Ovary (tissue), 10 donors: ENCODE measurements at places on chromosomes 3 and 15. TPM values are rescaled to one million over a fixed set of nuclear protein-coding genes. Genes with fewer than 3 reads are reported as not detected.

SIDT1 gene
- 1.1 TPM for total RNA-seq

DNA sequence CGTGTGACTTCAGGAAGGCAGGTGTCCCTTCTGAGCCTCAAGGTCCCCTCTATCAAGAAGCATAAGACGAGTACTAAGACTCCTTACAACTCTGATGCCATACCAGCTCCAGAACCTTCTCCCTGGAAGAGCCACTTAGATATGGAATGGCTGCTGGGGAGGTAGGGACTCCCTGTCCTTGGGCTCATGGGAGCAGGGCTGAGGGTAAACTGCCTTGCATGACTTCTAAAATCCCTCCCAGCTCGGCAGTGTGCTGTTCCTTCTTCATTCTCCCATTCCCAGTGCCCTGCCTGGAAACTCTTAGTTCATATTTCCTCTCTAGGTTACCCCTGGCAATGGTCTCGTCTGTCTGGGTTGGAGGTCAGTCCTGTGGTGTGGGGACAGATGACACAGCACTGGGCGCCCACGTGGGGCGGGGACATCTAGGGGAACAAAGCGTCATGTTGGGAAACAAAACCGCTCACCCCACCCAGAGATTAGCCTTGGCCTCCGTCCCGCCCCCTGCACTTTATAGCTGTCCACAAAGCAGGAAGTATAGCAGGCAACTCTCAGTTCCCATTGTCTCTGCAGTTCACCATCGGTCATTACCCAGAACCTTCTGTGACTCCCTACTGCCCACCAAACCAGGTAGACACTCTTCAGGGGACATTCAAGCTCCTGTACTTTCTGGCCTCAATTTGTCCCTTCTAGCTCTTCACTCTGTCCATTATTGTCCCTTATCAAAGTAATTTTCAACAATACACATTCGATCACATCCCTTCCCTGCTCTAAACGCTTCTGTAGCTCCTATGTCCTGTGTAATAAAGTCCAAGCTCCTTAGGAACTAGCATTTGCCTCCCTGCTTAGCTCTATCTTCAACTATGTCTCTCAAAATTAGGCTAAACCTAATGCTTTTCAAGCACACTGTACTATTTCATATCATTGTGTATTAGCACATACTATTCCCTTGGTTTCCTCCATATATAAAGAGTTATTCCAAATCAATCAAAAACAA, 73.8 kb downstream of the IQSEC1 start:
- no peaks in the 10 kb centered on the region for H3K4me1 ChIP-seq
- H3K4me3 ChIP-seq, result no peak overlapping the region
- H3K27me3 ChIP-seq, result no peaks in the 10 kb centered on the region
- DNase-seq, result no peak
- no peak overlapping the region for H3K27ac ChIP-seq

DNA sequence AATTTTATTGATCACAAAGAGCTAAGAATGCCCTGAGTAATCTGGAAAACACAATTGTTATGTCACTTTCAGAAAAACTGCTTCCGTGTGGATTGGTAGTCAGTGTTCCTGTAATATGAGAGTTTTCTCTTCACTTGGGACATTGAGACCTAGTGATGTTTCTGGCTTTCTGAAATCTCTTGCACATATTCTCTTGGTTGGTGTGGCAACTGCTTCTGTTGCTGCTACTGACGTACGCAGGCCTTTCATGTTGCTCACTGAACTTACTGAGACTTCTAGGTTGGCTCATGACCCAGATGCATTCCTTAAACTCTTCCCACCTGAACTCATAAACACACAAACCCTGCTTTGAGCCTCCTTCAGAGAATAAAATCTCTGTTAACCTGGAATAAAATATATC, 175.0 kb upstream of the PFN2 start:
- no peaks in the 10 kb centered on the region for H3K27me3 ChIP-seq
- no peaks in the 10 kb centered on the region for H3K36me3 ChIP-seq
- no peak overlapping the region for H3K27ac ChIP-seq
- no peak for DNase-seq
- H3K4me1 ChIP-seq, result peaks cover 8% of the 10 kb centered on the region

CADPS gene
- total RNA-seq, result 2.3 TPM

GRCh38 chr3:175807175-175807574, 948.0 kb downstream of the NAALADL2 start:
- no peaks in the 10 kb centered on the region for H3K36me3 ChIP-seq
- H3K4me1 ChIP-seq, result no peaks in the 10 kb centered on the region
- H3K4me3 ChIP-seq, result no peak overlapping the region
- H3K27ac ChIP-seq, result no peak overlapping the region
- DNase-seq, result no peak
- H3K27me3 ChIP-seq, result no peaks in the 10 kb centered on the region

DNA sequence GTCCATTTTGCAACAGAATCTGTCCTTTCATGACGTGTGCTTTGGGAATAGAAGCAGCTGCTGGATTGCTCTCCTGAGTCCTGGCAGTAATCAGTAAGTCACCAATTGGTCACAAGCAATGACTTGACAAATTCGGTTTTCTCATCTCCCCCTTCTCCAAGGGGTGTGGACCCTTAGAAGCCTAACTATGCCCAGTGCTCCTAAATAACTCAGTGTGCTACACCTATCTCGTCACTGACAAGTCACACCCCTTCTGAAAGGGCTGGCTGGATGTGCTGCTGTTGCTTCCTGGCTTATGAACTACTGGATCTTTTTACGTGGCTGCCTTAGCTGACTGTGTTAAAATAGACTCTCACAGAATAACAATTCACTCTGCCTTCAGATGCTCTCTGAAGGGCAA, 1351.5 kb downstream of the ZPLD1 start:
- no peaks in the 10 kb centered on the region for H3K4me1 ChIP-seq
- H3K36me3 ChIP-seq, result no peaks in the 10 kb centered on the region
- no peak overlapping the region for H3K4me3 ChIP-seq
- H3K27me3 ChIP-seq, result no peaks in the 10 kb centered on the region
- no peak overlapping the region for H3K27ac ChIP-seq

DNA sequence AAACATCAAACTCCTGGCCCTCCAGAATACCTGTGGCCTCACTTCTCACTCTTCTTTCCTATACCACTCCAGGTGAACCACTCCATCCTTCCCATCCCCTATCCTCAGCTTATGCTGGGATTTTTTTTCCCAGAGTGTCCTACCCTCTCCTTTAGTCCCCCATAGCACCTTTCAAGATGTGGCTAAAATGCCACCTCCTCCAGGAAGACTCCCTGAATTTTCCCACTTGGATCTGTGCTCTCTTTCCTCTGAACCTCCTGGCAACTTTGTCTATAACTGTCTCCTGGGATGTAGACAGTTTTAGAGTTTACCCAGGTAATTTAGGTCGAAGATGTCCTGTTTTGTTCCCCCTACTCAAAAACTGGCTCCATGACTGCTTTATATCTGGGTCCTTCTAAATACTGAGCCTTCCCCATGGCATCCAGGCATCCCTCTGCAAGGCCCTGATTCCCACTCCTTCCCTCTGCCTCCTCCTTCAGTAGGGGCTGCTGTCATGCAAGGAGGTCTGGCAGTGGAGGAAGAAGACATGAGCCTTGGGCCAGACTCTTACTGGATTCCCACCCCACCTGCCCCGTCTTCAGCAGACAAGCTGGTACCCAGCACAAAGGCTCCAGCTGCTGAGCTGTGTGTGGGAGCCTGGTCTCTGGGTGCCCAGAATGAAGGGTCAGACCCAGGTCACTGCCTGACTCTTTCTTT, 161.5 kb downstream of the SMAD6 start:
- no peaks in the 10 kb centered on the region for H3K36me3 ChIP-seq
- DNase-seq, result no peak
- H3K4me3 ChIP-seq, result no peak overlapping the region
- H3K27me3 ChIP-seq, result no peaks in the 10 kb centered on the region
- no peaks in the 10 kb centered on the region for H3K4me1 ChIP-seq

DNA sequence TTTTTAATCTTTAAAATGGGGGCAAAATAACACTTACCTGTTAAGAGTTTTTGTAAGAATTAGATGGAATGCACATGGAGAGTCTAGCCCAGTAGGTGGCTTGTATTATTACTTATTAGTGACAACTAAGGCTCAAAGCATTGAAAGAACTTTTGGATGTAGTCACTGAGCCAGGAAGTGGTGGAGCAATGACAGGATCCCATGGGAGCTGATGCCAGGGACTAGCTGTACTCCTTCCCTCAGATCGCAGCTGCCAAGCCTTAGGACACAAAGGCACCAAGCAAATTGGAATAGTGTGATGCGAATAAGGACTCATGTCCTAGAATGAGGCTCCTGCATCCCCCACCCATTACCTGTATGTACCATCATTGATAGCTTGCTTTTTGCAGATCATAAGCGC, 370.4 kb upstream of the RGMA start:
- no peaks in the 10 kb centered on the region for H3K36me3 ChIP-seq
- H3K27ac ChIP-seq, result no peak overlapping the region
- H3K4me3 ChIP-seq, result no peak overlapping the region
- H3K27me3 ChIP-seq, result no peaks in the 10 kb centered on the region
- no peak for DNase-seq

- H3K27ac ChIP-seq, result no peak overlapping the region
- H3K27me3 ChIP-seq, result no peaks in the 10 kb centered on the region
- DNase-seq, result no peak
- no peak overlapping the region for H3K4me3 ChIP-seq
Observed at GRCh38 chr15:79657722-79658121, 225.6 kb downstream of the MINAR1 start.
